ENCODE measurements at places on chromosomes 5 and 9.
A peak's percentile ranks its signal among the peaks of the same experiment; 100 is the strongest.

DNA sequence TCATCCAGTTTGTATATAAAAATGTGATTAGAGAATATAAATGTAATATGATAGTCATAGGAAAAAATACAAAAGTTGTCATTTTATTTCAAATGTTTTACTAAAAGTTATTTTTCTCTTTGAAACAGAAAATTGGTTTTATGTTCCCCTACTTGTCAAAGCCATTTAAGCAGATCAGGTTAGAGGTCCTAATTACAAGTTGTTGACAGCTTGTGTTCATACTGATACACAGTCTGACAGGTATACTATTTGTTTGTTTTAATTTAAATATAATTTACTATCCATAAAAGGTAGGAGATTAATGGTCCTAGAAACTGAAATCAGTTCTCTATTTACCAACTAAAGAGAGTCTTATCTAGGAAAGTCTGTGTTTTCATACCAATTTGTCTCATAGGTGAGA is 250.4 kb upstream of the TMEM161B start:
- DNase-seq = no peak

- DNase-seq = no peak
These were observed 386.1 kb downstream of the ACTL7B start for GRCh38 chr9:108469654-108470053.

GRCh38 chr5:26009742-26010141 is 1028.6 kb downstream of the CDH9 start:
- no peak for DNase-seq

DNA sequence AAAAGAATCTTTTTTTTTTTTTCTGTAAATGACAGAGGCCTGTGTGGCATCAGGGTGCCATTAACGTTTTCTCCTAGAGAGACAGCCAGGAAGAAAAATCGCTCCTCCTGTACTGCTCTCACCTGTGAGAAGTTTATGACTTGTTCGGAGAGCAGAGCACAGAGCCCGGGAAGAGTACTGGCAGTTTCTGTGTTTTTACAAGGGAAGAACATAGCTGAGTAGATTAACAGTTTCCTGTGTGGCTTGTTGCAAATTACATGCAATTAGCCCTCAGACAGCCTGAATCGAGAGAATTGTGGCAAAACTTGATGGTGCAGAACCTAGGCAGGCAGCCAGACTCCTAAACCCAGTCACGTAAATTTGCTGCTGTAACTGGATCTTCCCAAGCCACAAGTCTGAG is 32.1 kb downstream of the PRKACG start:
- DNase-seq = no peak

DNA sequence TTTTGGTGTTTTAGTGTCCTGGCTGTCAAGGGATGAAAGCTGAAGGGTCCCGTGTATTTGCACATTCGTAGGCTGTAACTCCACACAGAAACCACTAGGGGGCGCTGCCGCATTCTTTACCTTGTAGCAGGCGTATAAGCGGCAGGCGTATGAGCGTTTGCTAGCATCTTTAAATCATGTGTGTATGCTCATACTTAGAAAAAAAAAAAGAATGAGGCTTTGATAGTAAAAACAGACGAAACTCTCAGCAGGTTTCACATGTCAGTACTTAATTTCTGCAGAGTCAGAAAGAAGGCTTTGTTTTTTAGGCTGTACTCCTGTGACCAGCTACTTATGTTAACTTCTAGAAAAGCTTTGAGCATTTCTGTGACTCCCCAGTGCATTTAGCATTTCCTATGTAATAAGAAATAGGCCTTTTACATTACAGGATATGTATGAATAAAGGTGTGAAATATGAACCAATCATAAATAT is 218.8 kb upstream of the ADAMTSL1 start:
- peak; percentile 67 for DNase-seq

DNA sequence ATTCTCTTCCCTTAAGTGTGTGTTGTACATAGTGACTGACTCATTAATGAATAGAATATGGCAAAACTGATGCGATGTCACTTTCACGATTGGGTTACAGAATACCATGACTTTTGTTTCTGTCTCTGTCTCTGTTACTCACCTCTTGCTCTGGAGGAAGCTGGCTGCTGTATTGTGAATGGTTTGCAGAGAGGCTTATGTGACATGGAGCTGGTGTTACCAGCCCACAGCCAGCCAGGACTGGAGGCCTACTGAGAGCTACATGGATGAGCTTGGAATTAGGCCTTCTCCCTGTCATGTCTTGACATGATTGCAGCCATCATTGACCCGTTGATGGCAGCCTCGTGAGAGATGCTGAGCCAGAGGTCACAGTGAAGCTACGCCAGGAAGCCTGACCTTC is 161.9 kb downstream of the TAF11L14 start:
- DNase-seq = no peak

GRCh38 chr5:137303509-137303908 is 195.6 kb downstream of the SPOCK1 start:
- no peak for DNase-seq

GRCh38 chr5:13480834-13481233 is 463.7 kb downstream of the DNAH5 start:
- DNase-seq = no peak

DNA sequence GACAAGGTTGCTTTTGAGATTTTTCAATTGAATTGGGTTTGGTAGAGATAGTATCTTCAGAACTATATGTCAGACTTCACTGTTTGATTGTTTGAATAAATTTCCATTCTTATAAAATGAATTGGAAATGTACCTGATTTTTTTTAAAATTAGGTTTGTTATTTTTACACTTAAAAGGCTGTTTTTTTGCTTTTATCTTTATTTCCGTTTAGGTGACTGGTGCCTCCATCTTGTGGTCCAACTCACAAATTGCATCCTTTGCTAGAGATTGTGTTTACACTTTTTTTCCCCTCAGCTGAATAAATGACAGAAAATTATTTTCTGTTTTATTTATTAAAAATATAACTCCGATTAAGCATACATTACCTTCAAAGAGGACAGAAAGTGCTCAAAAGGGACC is 15.6 kb downstream of the NDUFAF2 start:
- no peak for DNase-seq

- no peak for DNase-seq
These were observed 61.3 kb downstream of the GDA start for GRCh38 chr9:72210522-72210921.

DNA sequence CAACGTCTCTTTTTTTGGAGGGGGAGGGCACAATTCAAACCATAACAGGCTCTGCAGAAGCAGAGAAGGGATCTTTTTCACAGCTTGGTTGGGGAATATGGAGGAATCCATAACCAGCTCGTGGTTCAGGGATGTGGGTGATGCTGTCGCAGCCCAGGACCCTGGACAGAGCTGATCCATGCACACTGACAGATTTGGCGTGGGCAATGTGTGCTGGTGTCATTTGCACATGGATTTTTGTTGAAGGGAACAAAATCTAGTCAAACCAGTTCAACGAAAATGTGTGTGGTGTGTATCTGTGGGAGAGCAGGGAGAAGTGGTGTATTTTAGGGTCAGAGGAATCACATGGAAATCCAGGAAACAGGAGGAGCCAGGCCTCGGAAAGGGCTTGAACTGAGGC is 4.2 kb downstream of the DOCK2 start:
- no peak for DNase-seq

DNA sequence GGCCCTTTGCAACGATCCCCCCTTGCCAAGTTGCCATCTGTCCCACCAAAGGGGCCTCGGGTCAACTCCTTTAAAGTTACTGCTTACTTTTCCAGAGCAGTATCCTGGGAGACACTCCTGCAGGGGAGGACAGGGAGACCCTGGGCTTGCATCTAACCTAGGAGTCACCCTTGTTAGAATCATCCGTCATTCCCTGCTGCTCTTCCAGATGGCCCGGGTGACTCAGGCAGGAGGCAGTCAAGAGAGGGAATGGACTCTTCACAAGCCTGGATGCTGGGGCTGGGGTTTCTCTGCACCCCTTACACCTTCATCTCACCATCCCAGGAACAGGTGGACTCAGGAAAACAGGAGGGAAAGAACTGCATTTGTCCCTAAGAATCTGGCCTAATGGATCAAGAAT is 175.6 kb downstream of the GABBR2 start:
- no peak for DNase-seq

GRCh38 chr5:159304961-159305595 is 25.2 kb downstream of the IL12B start:
- no peak for DNase-seq

DNA sequence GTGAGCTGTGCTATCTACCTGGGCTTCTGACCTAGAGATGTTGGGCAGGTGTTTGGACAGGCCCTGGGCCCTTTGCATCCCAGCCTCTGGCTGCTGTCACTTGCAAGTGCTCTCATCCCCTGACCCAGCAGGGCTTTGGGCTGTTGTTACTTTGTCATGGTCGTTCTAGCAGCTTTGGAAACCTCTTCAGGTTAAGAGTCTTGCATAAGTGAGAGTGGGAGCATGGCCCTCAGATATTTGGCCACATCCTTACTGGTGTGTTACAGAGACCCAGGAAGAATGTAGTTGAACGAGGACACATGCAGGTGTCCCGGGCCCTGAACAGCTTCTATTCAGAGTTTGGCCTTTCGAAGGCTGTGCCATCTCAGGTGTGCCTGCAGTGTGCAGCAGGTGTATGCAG is 4.5 kb downstream of the TENT4A start:
- no peak for DNase-seq
